NCI-H774 (cell line): ENCODE measurements at places on chromosomes 1 and 21.
A peak's percentile ranks its signal among the peaks of the same experiment; 100 is the strongest.

DNA sequence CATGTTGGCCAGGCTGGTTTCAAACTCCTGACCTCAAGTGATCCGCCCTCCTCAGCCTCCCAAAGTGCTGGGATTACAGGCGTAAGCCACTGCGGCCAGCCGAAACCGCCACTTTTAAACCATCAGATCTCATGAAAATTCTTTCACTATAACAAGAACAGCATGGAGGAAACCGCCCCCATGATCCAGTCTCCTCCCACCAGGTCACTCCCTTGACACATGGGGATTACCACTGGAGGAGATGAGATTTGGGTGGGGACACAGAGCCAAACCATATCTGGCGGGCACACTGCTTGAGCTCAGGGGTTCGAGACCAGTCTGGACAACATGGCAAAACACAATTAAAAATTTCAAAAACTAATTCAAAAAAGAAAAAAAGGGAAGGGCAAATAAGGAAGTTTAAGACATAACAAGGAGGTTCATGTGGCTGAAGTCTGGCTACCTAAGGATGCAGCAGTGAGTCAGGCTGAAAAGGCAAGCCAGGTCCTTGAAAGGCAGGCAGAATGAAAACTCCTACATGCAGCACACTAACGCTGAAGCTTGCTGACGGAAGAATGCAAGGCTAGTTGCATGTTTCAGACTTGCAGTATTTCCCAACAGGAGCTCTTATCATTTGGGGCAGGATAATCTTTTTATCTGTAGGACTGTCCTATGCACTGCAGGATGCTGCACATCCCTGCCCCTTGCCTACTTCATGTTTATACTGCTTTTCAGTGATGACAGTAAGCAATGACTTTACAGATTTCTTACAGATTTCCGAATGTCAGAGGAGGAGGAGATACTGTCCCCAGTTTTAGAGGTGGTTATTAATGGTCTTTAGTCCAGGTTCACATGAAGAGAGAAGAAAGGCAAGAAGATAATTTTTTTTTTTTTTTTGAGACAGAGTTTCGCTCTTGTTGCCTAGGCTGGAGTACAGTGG is 49.3 kb downstream of the FBXO42 start:
- no peak for DNase-seq

- DNase-seq, result no peak
Measured at GRCh38 chr1:24931146-24931467, 1.0 kb upstream of the RUNX3 start.

DNA sequence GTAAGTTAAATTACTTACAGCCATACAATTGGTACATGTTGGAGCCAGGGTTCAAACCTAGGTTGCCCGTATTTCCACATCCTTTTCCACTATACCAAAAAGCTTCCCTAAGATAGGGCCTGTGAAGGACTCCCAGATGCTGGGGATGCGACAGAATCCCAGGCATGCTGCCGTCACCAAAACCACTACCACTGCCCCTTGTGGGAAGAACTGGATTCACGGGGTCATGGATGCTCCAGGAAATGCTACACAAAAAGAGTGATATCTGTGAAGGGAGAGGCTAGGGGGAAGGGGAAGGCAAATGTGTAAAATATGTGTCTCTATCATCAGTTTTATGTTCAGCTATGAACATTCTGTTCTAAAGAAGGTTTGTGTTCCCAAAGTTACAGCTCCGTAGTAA is 133.9 kb upstream of the IVNS1ABP start:
- DNase-seq, result no peak

DNA sequence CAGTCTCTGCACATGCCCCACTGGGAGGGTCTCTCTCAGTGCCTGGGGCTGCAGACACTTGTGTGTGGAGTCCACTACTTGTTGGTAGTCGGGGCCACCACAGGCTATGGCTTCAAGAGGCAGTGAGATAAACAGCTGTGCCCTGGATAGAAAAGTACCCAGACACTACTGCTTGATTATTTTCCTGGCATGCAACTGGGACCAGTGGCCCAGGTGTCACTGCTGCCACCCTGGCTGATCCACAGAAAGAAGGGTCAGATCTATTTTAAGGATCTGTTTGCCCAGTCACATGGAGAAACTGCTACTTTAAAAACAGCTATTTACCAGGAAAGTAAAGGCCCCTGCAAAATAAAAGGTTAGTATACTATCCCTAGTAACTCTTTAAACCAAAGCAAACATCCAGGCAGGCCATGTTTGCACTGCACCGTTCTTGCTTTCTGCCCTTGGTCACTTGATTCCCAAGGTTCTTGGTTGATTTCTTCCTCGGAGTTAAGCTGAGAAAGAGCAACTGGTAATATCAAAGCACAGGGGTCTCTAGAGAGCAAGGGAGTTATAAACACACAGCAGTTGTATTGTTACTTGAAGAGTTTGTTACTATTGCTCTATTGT is 99.9 kb downstream of the GLUL start:
- no peak for DNase-seq

- no peak for DNase-seq
Measured at GRCh38 chr1:204475656-204476432, 18.8 kb downstream of the PIK3C2B start.

DNA sequence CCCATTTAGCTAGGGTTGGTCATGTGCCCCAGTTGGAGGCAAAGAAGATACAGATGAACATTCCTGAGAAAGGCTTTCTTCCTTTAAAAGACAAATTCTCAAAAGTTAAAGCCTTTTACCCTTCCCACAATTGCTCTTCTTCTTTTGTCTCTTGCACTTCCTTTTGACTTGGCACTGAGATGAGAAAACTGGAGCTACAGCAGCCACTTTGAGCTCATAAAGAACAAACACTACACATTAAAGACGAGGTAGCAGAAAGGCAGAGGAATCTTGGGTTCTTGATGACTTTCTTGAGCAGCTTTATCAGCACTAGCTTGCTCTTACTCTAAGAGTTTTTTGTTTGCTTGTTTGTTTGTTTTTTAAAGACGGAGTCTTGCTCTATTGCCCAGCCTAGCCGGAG is 92.2 kb downstream of the DAB1 start:
- DNase-seq, result no peak

DNA sequence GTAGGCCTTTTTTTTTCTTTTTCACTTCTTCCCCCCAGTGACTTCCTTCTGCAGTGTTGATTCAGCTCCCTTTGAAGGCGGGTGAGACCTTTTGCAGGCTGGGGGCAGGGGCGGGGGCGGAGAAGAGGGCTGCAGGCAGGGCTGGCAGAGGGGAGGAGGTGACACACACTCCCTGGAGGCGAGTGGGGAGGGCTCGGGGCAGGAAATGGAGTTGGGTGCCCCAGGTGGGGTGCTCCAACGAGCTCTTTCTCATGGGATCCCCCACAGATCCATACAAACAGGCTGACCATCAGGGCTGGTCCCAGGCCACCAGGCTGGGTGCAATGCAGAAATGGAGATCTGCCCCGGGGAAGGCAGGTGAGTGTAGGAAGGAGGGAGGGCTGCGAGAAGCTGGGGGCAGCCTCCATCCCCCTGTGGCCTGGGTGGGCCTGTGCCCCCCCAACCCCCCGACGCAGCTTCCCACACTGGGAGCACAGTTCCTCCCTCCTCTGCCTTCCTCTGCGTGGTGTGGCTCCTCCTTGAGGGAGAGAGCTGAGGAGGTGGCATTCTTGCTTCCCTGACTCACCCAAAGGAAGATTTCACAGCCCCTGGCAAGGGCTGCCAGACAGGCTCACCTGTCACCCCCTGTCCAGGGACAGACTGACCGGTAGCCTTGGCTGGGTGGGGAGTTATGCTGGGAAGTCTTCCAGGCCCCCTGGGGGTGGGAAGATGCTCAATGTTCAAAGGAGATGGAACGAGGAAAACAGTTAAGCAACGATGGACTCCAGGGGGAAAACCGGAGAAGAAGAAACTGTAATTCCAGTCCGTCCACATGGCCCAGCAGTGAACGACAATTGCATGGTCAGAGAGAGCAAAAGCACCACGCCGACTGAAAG is 7.1 kb upstream of the ITGB2 start:
- DNase-seq, result no peak

GRCh38 chr1:95257758-95258157 is 23.7 kb downstream of the RWDD3 start:
- no peak for DNase-seq

DNA sequence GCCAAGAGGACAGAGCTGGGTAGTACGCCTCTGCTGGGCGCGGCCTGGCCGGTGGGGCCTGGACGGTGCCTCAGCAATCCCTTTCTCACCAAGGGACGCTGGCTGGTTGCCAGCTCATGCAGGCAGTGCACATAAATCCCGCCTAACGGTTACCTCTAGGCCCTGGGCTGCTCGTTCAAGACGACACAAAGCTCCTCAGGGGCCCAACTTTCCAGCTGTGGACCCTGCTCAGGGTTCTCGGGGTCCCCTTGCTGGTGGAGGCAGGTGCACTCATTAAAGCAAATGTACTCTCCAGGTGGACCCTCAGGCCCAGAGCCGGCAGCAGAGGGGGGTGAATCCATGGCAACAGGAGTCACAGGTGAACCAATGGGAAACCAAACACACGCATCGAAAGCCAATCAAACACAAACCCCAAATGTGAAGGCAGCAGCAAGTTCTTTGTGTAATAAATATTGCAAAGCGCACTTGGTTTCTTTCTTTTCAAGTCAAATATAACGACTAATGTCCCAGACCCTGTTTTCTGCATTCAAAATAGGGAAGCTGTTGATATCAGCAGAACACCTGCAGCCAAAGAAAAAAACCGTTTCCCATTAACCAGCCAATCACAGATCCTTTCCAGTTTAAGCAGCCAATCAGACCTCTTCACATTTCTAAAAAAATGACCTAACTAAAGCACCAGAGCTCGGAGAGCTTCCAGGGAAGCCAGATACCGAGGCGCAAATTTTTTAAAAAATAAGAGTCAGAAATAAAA is 26.1 kb upstream of the CLSTN1 start:
- no peak for DNase-seq

DNA sequence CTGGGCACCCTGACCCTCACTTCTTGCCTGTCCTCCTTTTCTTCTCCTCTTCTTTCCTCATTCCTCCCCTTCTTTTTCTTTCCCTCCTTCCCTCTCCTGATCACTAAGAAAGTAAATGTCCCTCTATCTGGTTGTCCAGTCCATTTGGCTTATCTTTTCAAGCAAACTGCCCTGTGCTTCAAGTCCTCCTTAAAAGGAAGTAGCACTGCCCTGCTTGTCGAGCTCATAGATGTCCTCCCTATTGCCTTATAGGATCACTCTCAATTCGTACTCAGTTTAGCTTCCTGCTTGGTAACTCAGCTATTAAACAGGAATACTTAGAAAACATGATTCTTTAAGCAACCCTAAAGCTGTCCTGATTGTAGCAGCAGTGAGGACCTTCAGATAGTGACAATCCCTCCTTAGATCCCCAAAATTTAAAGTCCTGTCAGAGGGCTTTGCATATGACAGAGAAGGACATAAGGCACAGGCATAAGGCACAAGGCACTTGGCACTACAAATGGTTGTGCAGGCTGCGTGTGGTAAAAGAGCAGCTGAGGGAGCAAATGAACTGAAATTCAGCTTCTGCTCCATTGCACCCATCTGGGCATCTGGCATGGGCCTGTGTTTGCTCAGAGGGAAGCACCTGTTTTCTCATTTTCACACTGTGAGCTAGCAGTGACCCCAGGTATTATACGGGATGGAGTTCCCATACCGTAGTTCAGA is 26.1 kb upstream of the SLAMF6 start:
- peak; percentile 20 for DNase-seq

DNA sequence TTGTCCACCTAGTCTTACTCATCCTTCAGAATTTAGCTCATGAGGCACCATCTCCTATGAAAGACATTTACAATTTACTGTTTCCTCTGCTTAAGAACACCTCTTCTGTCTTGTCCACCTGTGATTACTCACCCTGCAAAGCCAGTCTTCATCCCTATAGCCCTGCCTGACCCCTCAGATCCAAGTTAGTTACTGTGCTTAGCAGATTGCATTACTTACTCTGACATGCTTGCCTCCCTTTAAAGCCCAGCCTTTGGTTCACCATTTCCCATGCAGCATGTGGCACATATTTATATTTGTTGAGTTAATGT is 60.9 kb upstream of the VCAM1 start:
- DNase-seq, result no peak

GRCh38 chr1:226654046-226654667 is 84.9 kb downstream of the ITPKB start:
- DNase-seq, result no peak

- DNase-seq, result no peak
Measured at GRCh38 chr1:89037186-89037585, 14.5 kb upstream of the GBP3 start.

DNA sequence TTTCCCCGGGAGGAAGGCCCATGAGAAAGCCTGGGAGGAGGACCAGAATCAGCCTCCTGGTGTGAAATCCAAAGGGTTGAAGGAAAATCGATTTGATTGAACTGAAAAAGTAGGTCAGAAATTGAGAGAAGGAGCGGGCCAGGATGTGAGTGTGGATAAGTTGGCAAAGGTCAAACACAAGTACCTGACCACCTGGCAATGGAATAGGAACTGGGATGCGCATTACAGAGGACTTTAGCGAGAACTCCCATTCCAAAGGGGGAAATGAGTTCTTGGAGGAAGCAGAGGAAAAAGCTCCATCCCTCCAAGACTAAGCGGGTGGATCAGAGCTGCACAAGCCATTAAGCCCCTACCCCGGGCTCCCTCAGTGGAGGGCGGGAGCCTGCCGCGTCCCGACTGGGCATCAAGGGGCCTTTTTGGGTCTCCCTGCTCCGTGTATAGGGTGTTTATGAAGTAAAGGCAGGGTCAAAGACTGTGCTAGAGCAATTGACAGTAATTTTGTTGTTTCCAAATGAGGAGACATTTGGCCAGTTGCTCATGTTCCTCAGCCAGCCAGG is 56.4 kb downstream of the TGFB2 start:
- DNase-seq, result no peak

DNA sequence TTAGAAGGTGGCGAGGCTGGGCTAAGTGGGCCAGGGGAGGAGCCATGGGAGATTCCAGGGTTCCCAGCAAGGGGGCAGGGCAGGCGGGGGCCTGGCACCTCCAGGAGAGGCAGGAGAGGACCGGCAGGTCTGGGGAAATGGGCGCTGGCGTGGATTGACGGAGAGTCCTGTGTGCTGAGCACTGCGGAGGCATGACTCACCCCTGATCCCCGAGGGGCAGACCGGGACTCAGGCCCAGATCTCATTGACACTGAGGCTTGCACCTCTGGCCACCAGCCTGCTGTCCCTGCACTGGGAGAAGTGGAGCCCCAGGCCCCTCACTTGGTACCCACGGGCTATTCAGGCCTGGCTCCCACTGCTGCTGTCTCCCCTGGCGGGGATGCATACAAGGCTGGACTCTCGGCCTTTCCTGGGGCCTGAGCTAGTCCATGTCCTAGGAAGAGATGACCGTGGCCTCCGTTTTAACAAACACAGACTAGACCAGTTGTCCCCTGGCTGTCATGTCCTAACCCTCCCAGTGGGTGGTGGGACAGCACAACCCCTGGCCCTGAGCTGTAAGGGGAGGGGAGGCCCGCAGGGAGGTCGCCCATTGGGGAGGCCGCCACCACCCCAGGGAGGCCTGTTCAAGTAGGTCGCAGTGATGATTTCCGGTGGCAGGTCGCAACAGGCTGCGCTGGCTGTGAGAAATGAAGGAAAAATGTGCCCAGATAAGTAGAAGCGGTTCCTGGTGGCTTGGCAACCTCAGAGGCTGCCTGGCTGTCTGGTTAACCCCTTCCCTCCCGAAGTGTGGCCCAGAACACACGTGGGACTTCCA is 39.7 kb downstream of the RIPK4 start:
- DNase-seq, result no peak

- DNase-seq, result no peak
Measured at GRCh38 chr1:172815740-172816139, 156.8 kb downstream of the FASLG start.

GRCh38 chr1:101025283-101025656 is 314 bp downstream of the DPH5 start:
- no peak for DNase-seq
